Activated CD8-positive, alpha-beta T cell treated with anti-CD3 and anti-CD28 coated beads, Interleukin-2, amount 10 ng/mL, durations not matched to agents 7 days and 5 days (primary cell): ENCODE measurements at places on chromosomes 11 and 22.

DNA sequence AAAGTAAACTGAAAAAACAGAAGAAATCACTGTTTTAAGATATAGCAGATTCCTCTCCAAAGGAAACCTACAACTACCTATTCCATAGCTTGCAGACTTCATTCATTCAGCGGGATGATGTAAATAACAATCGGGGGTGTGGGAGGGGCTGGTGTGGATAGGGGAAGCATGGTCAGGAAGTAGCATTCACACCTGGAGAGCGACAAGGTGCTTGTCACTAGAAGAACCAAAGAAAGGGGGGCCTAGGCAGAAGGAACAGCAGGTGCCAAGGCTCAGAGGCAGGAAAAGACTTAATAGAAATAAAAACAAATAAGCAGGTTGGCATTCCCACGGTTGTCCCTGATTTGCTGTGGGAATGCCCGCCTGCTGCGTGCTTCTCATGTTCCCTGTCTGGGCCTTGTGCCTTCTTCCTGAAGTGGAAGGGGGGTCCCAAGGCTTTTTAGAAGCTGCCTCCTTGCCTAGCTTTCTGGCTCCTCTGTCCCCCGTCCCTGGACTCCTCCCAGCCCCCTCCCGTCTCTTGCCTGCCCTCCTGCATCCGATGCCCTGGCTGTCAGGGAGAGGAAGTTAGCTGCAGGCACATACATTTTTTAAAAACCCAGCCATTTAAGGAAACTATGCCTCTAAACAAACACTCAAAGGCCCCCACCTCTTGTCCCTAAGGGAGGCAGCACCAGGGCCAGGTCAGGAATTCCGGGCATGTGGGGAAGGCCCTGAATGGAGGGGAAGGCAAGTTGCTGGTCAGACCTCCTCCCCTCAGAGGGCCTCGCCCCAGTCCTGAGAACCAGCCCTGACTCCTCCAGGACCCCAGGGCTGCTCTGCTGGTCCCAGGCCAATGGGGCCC, 54.7 kb upstream of the PRDM11 start:
- DNase-seq: no peak

- DNase-seq: no peak
Measured at GRCh38 chr11:129743112-129743815, 72.4 kb upstream of the TMEM45B start.

GRCh38 chr11:3934658-3935057, 79.2 kb downstream of the STIM1 start:
- no peak for DNase-seq

DNA sequence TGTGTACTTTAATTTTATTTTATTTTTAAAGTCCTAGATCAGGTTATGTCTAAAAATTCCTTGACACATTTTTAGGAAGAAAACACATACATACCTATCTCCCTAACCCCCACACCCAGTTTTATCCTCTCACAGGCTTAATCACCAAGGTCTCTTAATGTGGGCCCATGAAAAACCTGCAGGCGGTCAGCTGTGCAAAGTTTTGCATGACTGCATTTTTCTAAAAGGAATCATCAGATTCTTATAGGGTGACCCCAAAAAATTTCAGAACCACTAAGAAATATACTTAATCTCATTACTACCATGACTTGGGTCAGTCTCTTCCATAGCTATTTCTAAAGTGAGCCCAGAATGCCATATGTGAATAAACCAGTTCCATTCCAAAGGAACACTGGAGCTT, 19.8 kb downstream of the SAA1 start:
- no peak for DNase-seq

GRCh38 chr22:41995211-41995610, 3.4 kb upstream of the WBP2NL start:
- DNase-seq: no peak
